ENCODE measurements at places on chromosomes 2 and 18.

- DNase-seq = no peak
Observed at GRCh38 chr2:181977661-181978350, 7.8 kb upstream of the PPP1R1C start.

GRCh38 chr2:65595630-65596029, 163.2 kb upstream of the SPRED2 start:
- DNase-seq = no peak

DNA sequence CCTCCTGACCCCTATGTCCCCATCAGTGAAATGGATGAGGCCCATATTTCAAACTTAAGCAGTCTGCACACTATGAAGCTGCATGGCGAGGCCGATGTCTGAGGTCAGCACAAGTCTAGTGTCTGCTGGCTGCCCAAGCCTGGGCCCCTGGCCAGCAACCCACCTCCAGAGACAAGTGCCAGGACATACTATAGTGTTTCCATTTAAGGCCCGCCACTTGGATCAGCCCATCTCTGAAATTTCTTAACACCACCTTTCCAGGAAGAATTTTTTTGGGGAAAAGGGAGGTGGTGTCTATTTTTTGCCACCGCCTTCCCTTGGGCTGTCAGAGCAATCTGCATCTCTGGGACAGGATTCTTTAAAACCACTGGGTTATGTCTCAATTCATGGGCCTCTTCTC, 1.8 kb downstream of the ACVR1 start:
- DNase-seq = no peak

DNA sequence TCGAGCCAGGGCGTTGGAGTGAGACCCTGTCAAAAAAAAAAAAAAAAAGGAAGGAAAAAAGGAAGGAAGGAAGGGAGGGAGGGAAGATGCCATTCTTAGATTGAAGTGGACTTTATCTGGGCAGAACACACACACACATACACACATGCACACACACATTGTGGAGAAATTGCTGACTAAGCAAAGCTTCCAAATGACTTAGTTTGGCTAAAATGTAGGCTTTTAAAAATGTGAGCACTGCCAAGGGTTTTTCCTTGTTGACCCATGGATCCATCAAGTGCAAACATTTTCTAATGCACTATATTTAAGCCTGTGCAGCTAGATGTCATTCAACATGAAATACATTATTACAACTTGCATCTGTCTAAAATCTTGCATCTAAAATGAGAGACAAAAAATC, 564 bp upstream of the TTR start:
- no peak for DNase-seq

- DNase-seq = no peak
Observed at GRCh38 chr2:170157025-170157684, 20.8 kb upstream of the MYO3B start.

GRCh38 chr2:119169717-119170116, 11.2 kb upstream of the C1QL2 start:
- DNase-seq = no peak

GRCh38 chr2:184419744-184420143, 178.6 kb upstream of the ZNF804A start:
- DNase-seq = no peak

GRCh38 chr2:175017618-175018414, 12.6 kb upstream of the CHN1 start:
- no peak for DNase-seq

- DNase-seq = no peak
Observed at GRCh38 chr2:85744741-85745601, 8.8 kb upstream of the ATOH8 start.

GRCh38 chr2:149653831-149654445, 66.4 kb upstream of the MMADHC start:
- no peak for DNase-seq

GRCh38 chr2:3736112-3736511, 32.7 kb downstream of the DCDC2C start:
- no peak for DNase-seq

DNA sequence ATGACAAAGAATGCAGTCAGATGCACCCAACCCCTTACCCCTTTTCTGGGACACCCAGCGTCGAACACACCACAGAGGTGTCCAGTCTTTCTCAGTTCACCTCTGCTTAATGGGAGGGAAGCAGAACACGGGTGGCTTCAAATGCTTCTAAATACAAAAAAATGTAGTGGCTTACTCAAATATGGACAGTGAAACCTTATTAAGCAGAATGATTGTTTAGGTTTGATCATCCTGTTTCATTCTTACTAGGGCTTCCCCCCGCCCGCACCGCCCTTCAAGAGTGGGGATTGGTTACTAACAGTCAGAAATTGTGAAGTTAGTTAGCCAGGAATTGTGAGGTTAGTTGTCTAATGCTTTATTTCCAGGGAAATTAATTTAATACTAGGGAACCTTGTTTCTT, 21.6 kb downstream of the ATG16L1 start:
- DNase-seq = no peak

DNA sequence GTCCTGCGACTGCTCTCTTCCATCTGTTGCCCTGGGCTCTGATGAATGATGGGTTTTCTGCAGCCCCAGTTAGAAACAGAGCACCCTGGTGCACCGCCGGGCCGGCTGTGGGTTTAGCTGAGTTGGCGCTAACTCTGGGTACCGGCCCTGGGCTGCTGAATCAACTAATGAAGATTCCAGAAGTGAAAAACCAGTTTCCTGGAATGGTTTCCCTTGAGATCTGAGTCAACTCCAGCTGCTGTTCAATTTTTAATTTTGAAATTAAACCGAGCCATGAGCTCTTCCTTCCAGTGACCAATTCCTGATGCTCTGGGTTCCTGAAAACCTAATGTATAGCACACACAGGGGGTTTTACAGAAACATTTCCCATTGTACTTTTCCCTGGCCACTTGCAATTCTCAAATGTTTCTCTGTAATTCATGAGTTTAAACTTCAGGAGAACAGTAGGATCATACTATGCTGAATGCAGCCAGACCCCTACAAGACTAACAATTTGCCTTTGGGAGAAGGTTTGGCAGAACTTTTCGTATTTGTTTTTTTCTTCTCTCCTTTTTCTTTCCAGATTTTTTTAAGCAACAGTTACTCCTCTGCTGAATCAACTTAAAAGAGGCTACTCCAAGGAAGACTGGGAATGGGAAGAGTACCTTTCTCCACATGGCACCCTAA, 5.5 kb downstream of the COL6A3 start:
- DNase-seq = no peak

DNA sequence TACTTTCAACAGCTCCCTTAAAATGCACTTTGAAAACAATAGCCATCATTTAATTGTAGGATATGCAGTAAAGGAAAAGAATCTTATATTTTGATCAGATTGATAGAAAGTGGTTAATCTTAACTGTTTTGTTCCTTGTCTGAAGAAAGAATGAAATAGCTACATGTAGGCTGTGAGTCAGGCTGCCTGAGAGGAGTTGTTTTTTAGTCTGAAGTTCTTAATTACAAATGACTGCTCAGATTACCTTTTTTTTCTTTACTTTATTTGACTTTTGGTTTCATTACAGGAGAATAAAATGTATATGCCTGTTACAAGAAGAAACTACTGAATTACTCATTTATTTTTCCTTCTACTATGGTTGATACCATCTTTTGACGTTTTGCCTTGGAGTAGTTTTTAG, 56.8 kb downstream of the AGFG1 start:
- no peak for DNase-seq

DNA sequence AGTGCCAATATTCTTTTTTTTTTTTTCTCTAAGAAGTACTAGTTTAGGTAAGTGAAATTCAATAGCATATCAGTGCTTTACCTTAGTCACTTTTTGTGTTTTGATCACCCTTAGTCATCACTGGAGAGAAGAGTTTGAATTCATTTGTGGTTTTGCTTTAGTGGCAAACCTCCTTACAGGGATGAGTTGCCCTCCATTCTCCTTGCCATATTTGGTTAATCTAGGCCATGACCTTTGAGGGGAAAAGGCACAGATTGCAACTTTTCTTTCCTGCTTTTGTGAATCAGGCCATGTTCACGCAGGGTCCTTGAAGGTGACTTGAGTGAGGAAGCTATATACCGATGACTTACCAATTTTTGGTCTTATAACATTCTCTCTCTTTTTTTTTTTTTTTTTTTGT, 34.4 kb downstream of the PLEKHA3 start:
- no peak for DNase-seq

- DNase-seq = no peak
Observed at GRCh38 chr2:145022666-145023333, 502.9 kb upstream of the ZEB2 start.

DNA sequence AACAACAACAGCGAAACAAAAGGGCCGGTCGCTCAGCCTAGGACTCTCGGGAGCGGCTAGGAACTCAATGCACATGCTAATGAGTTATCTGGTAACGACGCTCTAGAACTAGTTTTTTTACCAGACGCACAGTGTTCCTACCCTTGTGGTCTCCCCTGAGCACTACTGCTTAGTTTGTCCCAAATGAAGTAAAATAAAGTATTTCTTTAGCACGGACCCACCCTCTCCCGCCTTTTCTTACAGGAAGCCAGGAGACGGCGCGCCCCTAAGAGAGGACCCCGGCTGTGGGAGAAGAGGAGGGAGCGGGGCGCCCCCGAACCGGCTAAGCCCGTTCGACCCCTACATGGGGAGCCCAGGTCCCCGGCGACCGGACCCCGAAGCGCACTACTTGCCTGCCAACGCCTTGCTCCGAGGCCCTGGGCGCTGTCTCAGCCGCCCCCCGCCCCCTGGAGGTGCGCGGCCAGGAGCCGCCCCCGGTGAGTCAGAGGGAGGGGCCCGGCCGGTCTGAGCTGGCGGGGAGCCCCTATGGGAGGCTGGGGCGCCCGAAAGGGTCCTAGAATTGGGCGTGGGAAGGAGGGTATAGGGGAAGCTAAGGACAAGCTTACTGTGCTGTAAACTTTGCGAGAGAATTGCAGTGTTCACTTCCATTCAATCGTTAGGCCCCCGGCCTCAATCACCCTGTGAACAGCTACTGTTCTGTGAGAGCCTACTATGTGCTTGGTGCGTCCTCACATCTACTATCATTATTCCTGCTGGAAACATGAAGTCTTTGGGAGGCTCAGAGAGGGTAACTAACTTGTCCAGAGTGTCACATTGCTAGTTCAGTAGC, 3.6 kb upstream of the CAPG start:
- DNase-seq = peak; percentile 18

- no peak for DNase-seq
Observed at GRCh38 chr2:207408086-207408794, 121.5 kb upstream of the CREB1 start.

DNA sequence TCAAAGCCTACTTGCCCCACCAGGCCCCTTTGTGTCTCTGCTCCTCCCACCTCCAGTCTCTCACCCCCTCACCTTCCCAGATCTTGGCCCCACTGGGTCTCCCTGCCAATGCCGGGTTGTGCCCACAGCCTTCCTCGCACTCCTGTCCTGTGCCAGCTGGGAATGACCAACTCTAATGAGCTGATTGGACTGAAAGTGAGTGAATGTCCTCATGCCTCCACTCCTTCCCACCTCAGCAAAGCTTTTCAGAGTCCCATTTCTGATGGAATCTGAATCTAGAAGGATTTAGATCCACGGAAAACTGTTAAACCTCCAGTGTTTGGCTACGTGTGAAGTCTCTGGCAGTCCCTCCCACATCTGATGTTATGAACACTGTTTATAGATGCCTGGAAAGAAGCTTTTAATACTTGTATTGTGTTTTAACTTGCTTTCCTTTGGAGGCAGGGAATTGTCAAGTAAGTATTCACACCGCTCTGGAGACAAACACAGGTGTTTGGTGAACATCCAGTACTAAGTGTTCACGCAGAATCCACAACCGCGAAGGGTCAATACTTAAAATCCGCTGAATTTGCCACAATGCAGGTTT, 103.9 kb downstream of the RTN4 start:
- no peak for DNase-seq

GRCh38 chr2:65300761-65301711, 73.4 kb downstream of the ACTR2 start:
- peak; percentile 79 for DNase-seq

- DNase-seq = no peak
Observed at GRCh38 chr2:206259376-206260187, 14.9 kb upstream of the ZDBF2 start.

DNA sequence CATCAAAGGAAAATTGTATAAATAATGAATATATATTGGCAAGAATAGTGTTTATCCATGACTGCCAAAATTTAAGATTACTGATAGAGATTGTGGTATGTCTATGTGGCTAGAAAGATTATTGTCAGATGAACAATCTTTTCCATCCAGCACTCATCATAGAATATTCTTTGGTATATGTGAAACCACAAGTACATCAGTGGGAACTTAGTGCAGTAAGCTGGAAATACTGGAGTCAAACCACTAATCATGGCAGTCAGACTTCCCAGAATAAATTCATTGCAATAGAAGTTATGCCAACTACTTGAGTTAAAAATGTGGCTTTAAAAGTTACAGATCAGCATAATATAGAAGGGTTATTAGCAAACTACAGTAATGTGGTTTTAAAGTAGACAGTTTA, 310.3 kb downstream of the GULP1 start:
- no peak for DNase-seq

DNA sequence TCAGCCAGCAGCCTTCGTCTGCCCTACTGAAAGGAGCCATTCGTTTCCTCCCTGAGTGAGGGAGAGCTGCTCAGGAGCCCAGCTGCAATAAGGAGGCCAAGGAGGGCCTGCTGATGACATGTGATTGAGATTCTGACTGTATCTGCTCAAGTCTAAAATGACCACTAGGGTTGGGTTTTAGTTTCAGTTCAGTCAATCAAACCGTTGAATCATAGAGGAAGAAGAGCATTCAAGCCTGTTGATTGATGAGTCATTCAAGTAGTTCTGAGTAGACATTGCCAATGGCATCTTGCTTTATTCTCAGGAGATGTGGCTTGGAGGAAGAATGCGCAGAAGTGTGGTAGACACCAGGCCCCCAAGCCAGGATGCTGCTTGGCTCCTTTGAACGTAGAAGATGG, 19.9 kb upstream of the BCL2L11 start:
- peak; percentile 60 for DNase-seq

DNA sequence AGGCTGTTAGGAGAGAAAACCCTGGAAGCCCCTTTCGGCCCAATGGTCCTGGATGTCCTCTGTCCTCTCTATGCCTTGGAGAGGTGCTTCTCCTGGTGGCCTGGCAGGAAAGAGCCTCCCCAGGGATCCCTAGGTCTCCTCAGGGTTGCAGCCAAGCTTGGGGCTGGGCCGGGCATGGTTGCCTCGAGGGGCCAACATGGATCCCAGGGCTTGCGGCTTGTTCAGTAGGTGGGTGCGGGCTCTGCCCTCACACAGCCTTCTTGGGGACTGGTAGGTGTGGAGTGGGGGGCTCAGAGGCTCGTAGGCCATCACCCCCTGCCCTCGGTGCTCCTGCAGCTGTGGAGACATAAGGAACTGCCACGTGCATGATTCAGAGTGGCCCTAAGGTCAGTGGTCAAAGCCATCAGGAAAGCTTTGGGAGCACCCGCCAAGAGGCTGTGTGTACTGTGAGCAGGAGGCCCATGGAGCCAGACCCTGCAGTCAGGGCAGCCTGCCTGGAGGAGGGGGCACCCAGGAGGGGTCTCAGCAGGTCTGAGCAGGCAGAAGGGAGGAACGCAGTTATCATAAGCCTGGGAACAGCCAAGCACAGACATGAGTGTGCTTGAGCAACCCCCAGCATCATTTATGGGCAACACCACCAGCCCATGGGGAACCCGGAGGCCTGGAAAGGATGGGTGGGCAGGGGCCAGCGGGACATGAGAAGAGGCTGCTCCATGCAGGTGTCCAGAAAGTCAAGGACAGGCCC, 231.0 kb downstream of the GLI2 start:
- no peak for DNase-seq

GRCh38 chr2:49037197-49037596, 117.1 kb downstream of the FSHR start:
- no peak for DNase-seq

Measured in bone marrow (tissue), 2 donors.